ENCODE measurements at places on chromosomes 5 and 9.

GRCh38 chr9:1051210-1051583, 1.0 kb downstream of the DMRT2 start:
- no peak for DNase-seq

GRCh38 chr5:55363856-55364255, 56.1 kb downstream of the MTREX start:
- no peak for DNase-seq

DNA sequence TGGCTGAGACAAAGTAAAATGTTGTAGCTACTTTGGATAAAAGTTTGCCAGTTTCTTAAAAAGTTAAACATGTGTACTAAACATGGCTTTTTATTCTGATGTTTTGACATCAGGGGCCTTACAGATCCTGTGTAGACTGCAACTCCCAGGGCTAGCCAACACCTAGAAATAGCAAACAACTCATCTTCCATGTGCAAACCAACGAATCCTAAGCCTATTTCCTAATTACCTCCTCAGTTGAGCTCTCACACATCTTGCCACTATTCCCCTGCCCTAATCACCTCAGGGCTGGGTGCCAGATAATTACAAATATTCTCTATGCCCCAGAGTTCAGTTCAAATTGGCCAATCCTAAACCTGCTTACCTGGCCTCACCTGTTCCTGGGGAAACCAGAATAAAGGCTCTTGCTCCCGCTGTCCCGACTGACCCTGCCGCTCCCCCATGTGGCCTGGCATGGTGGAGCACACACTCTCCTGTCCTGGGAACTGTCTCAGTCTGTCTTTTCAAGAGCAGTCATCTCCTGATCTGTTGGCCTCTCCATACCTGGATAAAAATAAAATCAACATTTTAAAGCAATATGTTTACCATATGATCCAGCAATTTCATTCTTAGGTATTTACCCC, 37.1 kb upstream of the FAM169A start:
- peak; percentile 6 for DNase-seq

DNA sequence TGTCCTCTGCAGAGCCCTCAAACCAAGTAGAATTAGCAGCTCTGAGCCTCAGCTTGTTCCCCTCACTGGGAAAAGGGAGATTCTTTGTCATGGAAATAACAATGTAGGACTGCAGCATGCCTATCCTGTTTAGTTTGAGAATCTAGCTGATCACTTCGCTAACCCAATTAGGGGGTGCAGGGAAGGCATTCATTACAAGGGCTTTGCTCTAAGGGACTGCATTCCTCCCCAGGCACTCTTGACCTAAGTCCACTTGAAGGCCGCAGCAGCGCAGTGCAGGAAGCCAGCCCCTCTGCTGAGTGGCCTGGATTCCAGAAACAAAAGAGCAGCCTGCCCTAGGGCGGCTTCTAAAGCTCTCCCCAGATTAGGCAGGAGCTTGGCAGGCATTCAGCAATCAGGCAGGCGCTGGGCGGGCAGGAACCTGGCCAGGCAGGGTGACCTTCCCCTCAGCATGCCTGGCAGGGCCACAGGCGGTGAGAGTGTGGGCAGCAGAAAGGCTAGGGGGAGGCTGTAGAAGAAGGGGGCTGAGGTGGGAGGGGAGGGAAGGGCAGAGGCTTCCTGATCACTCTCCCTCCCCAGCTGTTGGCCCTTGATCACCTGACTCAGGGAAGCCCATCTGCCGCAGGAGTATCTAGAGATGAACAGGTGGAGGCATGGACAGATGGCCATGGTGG, 24.8 kb downstream of the CCNJL start:
- no peak for DNase-seq

DNA sequence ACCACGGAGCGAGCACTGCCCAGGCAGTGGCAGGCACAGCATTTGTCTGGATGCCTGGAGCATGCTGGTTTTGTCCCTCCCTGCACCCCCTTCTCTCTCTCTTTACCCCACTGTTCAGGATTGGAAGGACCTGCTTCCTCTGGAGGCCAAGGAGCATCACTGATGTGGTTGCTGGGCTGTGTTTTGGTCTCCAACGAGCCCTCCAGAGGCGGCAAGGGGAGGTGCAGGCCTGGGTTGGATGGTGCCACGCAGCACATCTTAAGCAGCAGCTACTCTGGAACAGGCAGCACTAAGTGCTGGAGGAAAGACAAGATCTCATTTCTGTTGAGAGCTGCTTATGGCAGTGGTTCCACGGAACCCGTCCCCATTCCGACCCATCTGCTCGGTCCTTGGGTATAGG, 139.6 kb downstream of the CMYA5 start:
- no peak for DNase-seq

DNA sequence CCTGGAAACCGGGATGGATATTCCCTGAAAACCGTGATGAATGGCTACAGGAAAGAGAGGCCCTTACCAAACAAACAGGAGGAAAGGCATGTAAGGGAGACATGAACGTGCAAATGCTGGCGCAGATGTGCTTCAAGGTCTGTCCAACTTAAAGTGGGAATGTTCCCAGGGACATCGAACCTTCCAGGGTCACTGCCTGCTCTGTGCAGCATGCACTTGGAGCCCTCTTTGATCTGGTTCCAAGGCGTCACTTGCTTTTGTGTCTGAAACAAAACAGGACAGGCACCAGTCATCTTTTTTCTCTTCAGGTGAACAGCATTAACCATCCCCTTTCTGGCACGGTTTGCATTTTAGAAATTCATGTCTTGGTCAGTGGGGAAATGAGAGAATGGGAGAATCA, 479.4 kb downstream of the RASEF start:
- DNase-seq: no peak

- no peak for DNase-seq
These were observed 20.6 kb upstream of the SCAMP1 start for GRCh38 chr5:78339617-78340436.

DNA sequence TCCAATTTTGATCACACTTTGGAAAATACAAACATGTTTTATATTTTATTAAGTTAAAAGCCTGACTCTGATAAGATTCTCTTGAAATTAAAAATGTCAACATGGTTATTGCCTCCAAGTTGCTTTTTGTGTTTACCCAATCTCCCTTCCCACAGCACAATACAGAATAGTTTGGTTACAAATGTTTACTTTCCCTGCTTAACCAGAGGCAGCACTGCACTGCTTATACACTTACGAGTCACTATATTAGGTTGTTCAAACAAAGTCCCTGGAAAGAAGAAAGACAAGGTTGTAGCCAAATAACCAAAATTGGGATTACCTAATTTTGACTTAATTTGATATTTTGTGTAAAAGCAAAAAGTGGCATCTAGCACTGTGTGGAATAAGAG, 25.9 kb downstream of the SRFBP1 start:
- no peak for DNase-seq

GRCh38 chr5:75856056-75856455, 138.8 kb upstream of the POC5 start:
- DNase-seq: no peak

DNA sequence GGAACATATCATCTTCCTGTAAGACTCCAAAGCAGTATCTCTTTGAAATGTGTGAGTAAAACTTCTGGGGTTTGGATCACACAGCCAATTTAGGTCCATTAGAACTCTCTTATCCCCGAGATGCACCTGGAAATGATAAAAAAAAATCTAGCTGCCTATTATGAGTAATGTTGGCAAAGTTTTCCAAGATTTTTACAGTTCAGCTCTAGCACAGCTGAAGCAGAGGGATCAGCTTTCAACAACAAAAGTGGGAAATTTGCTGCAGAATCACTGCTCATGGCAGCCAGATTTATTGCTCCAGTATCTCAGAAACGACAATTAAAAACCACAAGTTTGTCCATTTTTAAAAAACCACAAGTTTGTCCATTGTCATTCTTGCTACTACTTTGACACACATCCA, 292.2 kb downstream of the IRX2 start:
- DNase-seq: no peak

GRCh38 chr5:127766676-127767335, 63.6 kb downstream of the CCDC192 start:
- DNase-seq: no peak

GRCh38 chr9:92726971-92727715, 37.5 kb downstream of the BICD2 start:
- no peak for DNase-seq

DNA sequence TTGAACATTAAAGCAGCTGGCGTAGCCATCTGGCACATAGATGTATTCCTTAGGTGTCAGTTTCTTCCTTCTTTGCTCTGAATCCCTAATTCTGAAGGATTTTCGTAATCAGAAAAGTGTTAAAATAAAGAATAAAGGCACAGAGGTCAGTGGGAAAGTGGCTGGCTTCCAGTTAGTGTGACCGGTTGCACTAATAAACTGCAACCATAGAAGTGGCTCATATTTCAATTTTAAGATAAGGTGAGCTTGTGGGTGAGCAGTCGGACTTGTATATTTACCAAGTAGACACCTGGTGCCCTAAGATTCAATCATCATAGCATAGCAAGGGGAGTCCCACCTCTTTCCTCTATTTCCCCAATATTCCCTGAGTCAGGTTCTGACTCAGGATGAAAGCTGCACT, 459.6 kb downstream of the ACTL7B start:
- DNase-seq: no peak

GRCh38 chr5:76372323-76373054, 30.6 kb upstream of the IQGAP2 start:
- no peak for DNase-seq

- no peak for DNase-seq
These were observed 214.1 kb upstream of the DAPK1 start for GRCh38 chr9:87283585-87283984.

DNA sequence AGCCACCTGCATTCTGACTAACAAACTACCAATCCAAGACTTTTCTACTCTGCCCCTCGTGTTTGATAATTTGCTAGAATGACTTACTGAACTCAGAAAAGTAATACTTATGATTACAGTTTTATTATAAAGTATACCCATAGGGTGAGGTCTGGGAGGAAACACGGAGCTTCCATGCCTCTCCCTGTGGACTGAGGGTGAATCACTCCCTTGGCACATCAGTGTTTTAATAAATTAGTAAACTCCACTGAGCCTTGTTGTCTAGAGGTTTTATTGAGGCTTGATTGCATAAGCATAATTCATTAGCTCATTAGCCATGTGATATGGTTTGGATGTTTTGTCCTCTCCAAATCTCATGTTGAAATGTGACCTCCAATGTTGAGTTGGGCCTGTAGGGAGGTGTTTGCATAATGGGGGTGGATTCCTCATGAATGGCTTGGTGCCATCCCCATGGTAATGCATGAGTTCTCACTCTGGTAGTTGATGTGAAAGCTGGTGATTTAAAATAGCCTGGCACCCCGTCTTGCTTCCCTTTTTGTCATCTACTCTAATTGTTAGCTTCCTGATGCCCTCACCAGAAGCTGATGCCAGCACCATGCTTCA, 233.6 kb upstream of the TRPC7 start:
- DNase-seq: no peak

- no peak for DNase-seq
These were observed 165.0 kb downstream of the SMARCA2 start for GRCh38 chr9:2180154-2180553.

- DNase-seq: no peak
These were observed 46.4 kb upstream of the EDIL3 start for GRCh38 chr5:84430863-84431663.

- no peak for DNase-seq
These were observed 94.1 kb downstream of the JMY start for GRCh38 chr5:79330071-79330470.

DNA sequence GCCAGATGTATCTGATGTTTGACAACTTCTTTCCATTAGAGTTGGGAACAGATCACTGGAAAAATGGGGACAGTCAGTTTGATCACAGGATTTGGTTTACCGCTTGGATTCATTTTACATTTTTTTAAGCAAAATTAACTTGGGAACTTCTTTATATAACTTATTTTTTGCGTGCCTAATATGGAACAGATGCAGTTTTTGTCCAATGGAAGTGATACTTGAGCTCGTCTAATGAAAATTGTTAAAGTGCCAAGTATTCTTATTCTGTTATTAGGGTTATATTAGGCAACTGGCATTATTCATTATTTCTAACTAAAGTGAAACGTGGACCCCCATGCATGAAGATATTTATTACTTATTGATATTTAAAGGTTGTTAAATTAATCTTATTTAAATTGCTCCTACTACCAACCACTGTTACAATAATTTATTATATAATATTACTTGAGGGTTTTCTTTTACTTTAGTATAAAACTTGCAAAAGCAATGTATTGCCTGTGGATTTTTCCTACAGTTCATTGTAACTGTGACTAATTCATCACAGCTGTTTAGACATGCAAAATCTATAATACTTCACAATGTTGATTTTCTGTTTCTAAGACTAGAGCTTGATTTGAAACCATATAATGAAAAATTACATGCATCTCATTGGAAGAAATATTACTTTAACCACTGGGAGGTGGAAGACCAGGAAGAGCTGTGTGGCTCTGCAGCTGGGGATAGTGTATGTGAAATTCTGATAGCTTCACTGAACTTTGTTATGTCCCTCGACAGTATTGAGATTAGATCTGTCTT, 787.3 kb upstream of the WWC1 start:
- no peak for DNase-seq

GRCh38 chr9:74942801-74943200, 9.9 kb downstream of the C9orf40 start:
- peak; percentile 39 for DNase-seq

DNA sequence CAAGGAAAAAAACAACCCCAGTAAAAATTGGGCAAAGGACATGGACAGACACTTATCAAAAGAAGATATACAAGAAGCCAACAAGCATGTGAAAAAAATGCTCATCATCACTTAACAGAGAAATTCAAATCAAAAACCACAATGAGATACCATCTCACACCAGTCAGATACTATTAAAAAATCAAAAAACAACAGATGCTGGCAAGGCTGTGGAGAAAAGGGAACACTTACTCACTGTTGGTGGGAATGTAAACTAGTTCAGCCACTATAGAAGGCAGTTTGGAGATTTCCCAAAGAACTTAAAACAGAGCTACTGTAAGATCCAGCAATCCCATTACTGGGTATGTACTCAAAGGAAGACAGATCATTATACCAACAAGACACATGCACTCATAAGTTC, 157.4 kb downstream of the EDIL3 start:
- DNase-seq: no peak

DNA sequence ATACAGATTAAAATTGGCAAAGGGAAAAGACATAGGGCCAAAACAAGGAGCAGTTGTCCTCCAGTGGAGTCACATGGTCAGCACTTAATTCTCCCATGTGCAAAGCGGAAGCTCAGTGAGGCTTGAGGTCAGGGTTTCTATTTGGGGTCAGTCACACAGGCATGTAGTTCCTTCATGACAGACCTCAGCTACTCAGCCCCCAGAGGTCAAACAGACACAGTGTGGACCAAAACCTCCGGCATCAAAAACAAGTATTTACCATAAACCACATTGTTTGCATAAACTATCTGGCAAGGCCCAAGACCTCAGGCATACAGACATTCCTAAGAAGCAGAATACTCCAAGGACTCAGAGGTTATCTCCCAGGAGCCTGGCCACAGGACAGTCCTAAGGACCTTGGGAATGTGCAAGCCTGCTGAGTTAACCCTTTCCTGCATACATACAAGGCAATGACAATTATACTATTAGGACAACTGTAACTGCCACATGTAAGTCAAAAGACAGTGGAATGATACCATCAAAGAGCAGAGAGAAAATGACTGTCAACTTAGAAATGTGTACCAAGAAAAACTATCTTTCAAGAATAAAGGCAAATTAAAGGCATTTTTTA, 28.7 kb upstream of the FNIP1 start:
- DNase-seq: no peak

- DNase-seq: no peak
These were observed 521.6 kb upstream of the ST8SIA4 start for GRCh38 chr5:101424530-101425175.

Measured in stimulated activated CD4-positive, alpha-beta T cell treated with anti-CD3 and anti-CD28 coated beads, Interleukin-4, amount 100 ng/mL, for 24 hours (primary cell).